Urothelium cell line (cell line): ENCODE measurements at places on chromosomes 1 and 21.
A peak's percentile ranks its signal among the peaks of the same experiment; 100 is the strongest.

DNA sequence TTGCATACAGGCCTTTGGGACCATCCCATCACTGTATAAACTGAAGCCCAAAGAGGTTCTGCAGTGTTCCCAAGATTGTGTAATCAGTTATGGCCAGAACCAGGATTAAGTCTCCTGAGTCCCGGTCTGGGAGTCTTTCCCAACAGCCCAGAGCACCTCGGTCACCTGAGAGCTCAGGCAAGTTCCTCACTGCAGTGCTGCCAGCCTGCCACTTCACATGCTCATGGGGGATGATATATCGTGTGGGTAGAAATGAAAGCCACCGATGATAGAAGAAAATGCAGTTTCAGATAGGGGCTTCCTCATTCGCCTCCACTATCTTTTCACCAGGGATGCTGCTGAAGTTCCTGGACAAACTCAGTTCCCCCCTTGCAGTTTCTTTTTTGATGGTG, 30.4 kb downstream of the FHAD1 start:
- no peak for DNase-seq

GRCh38 chr1:206590025-206590758, 22.1 kb downstream of the EIF2D start:
- peak; percentile 49 for DNase-seq

GRCh38 chr1:219882096-219882495, 46.3 kb downstream of the SLC30A10 start:
- no peak for DNase-seq

- DNase-seq: no peak
These were observed 3.0 kb downstream of the NHLH2 start for GRCh38 chr1:115837740-115838421.

- DNase-seq: no peak
These were observed 177.6 kb upstream of the OLFM3 start for GRCh38 chr1:102174259-102174863.

- peak; percentile 94 for DNase-seq
These were observed at the start of gene PHLDA3 for GRCh38 chr1:201468844-201469644. Gene PHLDA3, minus strand, starts transcription at chr1:201469188. Its CDS starts 402 bp downstream, at chr1:201468786.

GRCh38 chr1:232209357-232209756, 420.6 kb downstream of the SIPA1L2 start:
- DNase-seq: no peak

DNA sequence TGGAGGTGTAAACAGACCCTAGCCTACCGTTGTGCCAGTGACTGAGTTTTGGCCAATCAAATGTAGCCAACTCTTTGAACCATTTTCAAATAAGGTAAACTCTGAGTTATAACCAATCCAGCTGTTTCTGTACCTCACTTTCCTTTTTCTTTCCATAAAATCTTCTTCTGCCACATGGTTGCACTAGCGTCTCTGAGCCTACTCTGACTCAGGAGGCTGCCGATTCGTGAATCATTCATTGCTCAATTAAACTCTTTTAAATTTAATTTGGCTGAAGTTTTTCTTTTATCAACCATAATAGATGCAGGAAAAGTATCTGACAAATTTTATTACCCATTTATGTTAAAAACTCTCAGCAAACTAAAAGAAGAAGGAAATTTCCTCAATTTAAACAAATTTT, 111.5 kb upstream of the LYPLAL1 start:
- no peak for DNase-seq

- no peak for DNase-seq
These were observed 73.7 kb downstream of the KCNK2 start for GRCh38 chr1:215156232-215156631.

DNA sequence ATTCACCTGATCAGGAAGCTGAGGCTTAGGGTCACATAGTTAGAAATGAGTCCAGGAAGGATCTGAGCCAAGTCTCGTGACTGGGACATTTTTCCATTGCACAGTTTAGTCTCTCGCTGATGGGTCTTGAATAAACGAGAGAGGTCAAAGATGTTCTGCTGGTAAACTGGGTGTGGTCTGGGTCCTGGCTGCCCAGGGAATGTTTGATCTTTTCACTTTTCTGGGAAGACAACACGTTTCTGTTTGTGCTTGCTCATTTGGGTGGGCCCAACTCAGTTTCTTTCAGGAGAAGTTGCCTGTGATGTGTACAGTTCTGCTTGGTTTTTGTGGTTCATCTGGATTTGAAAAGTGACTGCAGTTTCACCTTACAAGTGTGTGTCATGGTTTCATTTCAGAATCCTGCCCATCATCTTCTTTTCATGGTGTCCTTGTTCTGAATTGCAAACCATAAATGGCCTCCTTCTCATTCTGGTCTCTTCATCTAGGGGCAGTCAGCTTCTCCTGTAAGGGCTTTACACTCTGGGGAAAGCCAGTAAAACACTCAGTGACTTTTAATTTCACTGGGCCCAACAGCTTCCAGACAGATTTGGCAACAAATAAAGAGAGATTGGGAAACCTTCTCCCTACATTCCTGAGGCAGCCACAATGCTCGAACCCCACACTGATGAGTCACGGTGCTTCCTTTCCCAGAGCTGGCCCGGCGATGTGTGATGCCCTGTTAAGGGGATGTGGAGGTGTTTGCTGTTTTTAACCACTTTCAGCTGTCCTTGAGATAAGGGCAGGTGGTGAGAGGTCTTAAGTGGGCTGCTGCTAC, 7.2 kb upstream of the TACSTD2 start:
- DNase-seq: peak; percentile 92

DNA sequence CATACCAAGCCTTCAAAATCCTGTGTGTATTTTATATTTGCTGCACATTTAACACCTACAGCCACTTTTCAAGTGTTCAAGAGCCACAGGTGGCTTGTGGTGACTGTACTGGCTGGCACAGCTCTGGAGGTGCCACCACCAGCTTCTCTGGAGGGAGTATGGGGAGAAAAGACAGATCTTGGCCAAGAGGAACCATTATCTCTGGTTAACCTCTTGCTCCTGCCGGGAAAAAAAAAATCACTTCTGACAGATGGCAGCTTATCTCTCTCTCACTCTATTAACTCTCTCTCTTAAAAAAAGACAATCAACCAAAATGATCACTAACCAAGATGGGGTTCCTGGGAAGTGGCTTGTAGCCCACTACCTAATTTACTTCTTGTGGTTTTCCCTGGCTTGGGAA, 1.2 kb upstream of the RIIAD1 start:
- no peak for DNase-seq

DNA sequence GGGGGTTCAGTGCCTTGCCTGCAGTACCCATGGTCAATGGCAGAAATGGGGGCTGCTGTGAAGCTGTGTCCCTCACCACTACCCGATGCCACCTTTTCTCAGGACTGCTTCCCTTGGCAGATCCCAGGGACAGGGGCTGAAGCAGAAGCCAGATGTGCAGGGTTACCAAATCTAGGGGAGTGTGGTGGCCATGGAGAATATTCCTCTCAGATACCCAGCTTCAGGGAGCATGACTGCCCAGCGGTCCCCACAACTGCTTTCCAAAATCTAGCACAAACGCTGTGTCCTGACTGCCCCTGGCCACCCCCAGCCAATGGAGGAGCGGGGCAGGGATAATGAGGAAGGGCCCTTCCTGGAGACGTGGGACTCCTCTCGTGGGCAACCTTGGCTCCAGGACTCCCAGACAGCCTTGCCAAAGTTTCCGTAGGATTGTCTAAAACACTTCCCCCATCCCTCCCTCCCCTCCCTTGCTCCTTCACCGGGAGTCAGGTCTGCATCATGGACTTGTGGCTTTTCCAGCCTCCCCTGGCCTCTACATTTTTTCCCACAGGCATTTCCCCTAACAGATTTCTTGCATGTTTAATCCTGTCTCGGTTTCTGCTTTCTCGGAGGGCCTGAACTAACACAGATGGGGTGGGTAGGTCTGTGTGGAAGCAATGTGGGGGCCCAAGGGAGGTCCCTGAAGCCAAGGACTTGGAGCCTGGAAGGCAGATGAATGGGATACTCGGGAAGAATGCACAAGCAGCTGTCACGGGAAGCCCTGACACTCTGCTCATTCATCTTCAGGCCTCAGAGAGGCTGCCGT, 80.5 kb downstream of the OMA1 start:
- DNase-seq: no peak

- no peak for DNase-seq
These were observed 25.2 kb downstream of the GFI1 start for GRCh38 chr1:92461364-92462097.

DNA sequence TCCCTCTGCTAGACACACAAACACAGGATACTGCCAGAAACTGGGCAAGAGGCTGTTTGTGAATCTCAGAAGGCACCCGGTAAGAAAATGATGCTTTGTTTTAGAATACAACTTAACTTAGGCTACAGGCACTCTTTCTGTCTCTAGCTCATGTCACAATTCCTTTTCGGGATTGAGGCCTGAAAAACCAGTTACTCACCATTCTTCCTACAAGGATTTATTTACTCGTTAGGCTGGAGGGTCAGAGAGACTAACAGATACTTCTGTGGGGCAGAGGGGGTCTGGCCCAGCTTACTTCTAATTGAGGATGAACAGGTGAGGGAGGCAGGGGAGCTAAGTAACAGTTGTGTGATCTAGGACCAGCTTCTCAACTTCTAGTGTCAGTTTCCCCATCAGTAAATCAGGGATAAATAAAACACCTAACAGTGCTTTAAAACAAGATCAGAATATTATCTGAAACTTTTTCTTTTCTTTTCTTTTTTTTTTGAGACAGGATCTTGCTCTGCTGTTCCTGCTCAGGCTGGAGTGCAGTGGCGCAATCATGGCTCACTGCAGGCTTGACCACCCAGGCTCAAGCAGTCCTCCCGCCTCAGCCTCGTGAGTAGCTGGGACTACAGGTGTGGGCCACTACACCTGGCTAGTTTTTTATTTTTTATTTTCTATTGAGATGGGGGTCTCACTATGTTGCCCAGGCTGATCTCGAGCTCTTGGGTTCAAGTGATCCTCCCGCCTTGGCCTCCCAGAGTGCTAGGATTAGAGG, 31.9 kb downstream of the NFYC start:
- no peak for DNase-seq
